ENCODE measurements at places on chromosomes 7 and 10.

DNA sequence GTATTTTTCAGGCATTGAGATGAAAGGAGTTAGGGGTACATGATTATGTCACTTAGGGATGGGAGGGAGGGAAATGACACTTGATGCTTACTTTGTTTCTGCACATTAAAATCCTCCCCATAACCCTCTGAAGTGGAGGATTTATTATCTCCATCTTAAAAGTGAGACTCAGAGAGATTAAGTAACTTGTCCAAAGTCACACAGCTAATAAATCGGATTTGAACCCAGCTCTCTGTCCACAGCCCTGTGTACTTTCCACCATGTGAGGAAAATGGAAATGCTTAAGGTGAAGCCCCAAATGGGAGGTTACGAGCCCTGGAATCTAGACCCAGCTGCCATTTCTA lies 58.6 kb downstream of the HK1 start:
- no peak for DNase-seq

DNA sequence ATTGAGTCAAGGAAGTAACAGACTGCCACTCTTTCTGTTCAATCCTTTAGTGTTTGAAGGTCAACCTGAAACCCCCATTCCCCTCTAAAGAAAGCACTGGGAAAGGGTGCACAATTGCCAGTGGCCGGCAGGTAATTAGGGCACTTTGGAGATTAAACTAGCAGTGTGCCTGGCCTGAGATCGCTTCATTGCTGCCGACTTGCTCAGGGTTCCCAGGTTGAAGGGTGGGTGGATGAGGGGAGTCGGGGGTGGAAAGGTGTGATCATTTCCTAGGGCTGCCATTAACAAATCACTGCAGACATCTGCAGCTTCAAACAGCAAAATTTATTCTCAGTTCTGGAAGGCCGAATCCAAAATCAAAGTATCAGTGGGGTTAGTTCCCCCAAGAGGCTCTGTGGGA lies 16.3 kb upstream of the BTBD16 start:
- no peak for DNase-seq

GRCh38 chr7:26368542-26368941 lies 76.9 kb downstream of the SNX10 start:
- no peak for DNase-seq

DNA sequence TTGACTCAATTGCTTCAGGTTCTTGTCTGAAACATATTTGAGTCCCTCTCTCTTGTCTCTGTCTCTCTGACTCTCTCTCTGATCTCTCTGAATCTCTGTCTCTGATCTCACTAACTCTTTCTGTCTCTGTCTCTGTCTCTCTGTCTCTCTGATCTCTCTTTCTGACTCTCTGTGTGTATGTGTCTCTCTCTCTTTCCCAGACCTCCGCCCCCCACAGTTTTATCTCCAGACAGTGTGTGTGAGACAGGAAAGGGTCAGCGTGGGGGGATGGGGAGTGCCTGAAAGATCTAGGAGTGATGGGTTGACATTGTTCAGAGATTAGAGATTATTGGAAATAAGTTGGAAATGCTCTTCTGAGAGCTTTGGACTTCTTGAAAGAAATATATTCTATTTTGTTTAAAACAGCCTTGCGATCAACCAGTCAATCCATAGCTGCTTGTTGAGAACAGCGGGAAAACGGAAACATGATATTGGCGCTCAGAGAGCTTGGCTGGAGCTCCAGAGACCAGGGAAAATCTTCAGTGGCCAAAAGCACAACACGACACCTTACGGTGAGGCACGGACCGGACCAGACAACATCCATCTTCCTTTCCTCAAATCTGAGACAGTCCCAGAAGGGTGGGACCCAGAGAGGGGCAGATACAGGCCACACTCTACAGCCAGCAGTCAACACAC lies 35.5 kb downstream of the CALML3 start:
- no peak for DNase-seq

DNA sequence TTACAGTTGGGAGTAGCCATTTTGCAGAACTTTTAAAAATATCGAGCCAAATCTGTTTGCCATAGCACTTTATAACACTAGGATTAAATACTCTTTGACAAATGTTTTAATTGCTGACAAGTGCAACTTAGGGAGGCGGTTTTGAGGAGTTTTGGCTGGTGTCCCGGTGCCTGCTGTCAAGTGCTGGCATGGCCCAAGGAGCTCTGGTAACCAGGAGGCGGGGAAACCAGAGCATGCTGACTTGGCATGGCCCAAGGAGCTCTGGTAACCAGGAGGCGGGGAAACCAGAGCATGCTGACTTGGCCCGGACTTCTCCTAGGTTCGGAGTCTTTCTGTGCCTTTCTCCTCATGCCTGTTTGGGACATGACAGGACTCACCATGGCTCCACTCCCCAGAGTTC lies 30.8 kb upstream of the ZNF32 start:
- no peak for DNase-seq

DNA sequence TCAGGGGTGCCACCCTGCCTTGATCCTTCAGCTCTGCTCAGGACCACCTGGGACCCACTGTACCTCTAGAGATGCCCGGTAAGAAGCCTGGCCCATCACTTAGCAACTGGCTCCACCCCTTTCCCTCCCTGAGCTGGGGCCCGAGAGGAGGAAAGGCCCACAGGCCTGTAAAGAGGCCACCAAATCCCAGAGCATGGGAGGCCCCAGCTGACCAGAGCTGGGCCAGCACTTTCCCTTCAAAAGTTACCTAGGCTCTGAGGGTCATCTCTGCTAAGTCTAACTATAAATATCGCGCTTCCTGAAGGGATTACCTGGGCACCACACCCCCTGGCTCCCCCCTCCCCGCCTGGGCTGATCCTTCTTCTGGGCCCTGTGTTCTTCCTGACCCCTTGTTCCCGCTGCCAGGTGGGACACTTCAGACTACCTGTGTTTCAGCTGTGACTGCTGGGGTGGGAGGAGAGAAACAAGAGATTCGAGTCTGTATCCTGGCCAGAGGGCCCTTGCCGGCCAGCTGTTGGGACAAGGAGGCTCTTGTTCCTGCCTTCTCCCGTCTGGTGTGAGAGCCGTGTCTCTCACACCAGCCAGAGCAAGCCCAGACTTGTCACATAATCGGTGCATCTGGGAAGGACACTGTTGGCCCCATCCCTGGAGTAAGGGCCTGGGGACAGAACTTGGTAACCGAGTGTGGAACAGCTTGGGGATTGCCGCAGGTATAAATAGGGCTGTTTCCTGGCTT lies 22.8 kb upstream of the ANKRD2 start:
- no peak for DNase-seq

All from stimulated activated CD8-positive, alpha-beta memory T cell treated with anti-CD3 and anti-CD28 coated beads, Interleukin-15, amount 100 ng/mL, for 4 hours (primary cell).